ENCODE measurements at places on chromosomes 3 and 15. TPM values are rescaled to one million over a fixed set of nuclear protein-coding genes. Genes with fewer than 3 reads are reported as not detected.

DNA sequence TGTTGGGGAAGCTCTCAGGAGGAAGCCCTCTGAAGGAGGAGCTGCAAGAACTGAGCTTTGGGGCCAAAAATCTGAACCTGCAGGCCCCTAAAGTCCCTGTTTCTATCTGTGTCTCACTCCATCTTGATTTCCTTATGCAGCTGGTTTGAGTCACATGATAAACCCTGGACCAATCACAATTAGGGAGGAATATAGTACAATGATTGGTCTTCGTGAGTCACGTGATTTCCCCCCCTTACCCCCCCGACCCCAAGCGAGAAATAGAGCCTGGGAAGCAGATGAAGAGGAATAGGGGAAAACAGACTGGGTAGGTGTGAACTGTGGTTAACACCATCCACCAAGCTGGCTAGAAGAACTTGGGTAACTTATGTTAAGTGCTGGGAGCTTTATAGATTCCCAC is 12.9 kb downstream of the CRABP1 start:
- DNase-seq = no peak

DNA sequence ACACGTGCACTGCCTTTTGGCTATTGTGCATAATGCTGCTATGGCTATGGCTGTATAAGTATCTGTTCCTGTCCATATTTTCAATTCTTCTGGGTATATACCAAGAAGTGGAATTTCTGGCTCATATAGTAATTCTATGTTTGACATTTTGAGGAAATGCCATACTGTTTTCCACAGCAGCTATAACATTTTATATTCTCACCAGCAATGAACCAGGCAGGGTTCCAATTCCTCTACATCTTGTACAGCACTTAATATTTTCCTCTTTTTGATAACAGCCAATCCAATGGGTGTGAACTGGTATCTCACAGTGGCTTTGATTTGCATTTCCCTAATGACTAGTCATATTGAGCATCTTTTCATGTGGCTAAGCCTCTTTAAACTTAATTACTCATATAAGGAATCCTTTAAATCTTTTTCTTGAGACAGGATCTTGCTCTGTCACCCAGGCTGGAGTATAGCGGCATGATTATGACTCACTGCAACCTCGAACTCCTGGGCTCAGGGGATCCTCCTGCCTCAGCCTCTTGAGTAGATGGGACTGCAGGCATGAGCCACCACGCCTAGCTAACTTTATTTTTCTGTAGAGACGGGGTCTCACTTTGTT is 38.1 kb upstream of the IGDCC4 start:
- DNase-seq = no peak

RETNLB gene
- not detected for total RNA-seq

TGM4 gene
- total RNA-seq = not detected

DNA sequence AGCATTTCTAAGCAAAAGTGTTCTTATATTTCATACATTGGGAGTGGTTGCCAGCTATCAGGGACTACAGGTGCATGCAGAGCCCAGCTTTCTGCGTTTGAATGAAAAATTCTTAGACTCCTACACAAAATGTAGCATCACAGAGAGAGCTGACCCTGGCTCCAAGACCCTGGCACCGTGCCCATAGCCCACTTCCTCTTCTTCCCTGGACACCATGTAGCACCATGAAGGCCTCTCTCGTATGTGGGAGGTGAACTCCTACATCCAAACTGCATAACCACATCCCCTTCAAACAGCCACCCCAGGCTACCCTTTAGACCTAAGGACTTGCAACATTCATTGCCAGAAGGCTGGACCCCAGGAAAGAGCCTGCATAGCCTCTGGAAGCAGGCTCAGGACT is 35.8 kb upstream of the ATOSA start:
- no peak for DNase-seq

GRCh38 chr3:3086239-3086638 is 23.9 kb downstream of the IL5RA start:
- no peak for DNase-seq

DNA sequence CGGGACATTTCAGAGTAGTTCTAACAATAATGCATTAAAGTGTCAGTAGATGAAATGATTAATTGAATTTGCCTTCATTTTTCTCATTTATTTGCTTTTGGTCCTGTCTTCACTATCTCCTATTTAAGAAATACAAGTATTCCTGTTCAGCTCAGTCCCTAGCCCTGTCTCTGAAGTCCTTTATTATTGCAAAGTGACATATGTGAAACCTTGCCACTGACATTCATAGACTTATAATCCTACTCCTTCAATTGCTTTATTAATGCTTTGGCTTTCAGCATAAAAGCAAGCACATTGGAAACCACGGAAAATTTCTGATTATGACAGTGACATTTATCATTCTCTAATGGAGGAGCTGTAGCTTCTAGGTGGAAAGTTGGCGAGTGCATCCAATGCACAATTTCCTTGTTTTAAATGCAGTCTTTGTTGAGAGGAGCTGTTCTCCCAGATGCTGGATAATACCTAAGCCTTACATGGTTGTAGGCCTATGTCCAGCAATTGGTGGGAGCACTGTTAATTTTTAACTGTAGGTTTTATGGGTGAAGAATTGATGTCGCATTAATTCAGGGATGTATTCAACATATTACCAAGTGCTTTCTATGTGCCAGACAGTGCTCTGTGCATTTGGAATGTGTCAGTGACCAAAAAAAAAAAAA is 337.8 kb downstream of the FEZF2 start:
- DNase-seq = no peak

- peak; percentile 53 for DNase-seq
Observed at GRCh38 chr15:42494998-42495360, 455 bp upstream of the SNAP23 start.

MDFIC2 gene
- total RNA-seq = not detected

RCCD1 gene
- total RNA-seq = 13.2 TPM

PRR20G gene
- not detected for total RNA-seq

GRCh38 chr3:172750069-172750367 is 508 bp upstream of the ECT2 start:
- DNase-seq = no peak

- DNase-seq = no peak
Observed at GRCh38 chr3:185316740-185317412, 46.1 kb upstream of the MAP3K13 start.

- peak; percentile 56 for DNase-seq
Observed at GRCh38 chr3:44045476-44046275, 196.0 kb upstream of the TOPAZ1 start.

DNA sequence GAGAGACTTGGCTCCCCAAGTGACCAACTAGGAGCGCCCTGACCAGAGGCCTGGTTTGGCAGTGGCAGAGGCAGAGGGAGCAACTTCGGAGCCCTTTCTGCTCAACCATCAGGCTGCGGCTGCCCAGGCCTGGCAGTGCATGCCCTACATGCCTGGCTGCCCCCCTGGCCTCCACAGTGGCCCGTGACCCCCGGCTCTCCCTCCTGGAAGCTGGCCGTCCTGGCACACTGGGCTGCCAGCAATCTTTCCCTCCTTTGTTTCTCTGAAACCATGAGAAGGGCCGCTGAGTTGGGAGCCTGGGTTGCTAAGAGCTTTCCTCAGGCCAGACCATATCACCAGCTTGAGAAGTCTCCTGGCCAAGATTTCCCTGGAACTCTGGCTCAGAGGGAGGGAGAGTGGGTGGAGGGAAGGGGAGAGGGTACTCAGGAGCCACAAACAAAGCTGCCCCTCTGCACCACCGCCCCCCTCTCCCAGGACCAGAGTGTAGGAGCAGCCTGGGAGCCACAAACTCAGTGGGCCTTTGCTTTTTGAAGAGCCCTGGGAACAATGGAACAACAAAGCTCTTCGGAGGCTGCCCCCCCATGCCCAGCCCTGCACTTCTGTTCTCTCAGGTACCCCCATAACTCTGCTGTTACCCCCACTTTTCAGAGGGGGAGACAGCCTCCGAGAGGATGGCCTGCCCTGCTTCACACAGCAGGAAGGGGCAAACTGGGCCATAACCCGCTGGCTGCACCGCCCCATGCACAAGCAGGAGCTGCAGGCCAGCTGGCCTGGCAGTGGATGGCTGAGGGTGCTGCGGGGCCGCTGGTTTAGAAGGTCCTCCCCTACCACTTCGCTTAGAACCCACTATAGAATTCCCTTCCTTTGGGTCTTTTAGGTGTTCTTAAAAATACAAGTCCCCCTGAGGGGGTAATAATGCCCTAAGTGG is 11.3 kb downstream of the CORO2B start:
- no peak for DNase-seq

DNA sequence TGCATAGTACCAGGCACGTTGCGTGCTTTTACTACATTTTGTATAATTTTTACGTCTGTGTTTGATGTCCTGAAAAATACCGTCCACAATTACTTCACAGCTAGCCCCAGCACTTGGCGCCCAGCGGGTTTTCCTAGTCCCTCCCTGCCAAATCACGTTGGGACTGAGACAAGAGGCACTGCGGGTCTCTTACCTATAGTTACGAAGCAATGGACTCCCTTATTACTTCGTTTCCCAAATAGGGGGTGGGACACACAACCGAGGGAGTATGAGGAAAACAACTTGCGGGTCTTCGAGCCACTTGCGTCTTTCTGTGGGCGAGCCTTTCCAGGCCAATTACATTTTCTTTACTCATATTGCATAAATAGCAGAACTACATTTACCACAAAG is 620 bp upstream of the CMSS1 start:
- DNase-seq = no peak

CACNA2D3 gene
- 8.3 TPM for total RNA-seq

DNA sequence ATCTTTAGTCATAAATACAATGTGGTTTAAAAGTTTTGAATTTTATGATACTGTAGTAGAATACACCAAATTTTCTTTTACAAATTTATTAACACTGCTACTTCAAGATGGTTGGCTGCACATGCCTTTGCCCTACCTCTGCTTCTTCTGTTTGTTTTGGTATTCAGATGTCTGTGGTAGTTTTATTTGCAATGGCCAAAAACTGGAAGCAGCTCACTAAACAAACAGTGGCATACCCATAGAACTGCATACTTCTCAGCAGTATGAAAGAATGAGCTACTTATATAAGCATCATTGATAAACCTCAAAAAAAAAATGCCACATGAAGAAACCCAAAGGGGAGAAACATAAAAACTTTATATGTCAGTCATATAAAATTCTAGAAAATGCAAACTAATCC is 19.5 kb downstream of the ARIH2 start:
- no peak for DNase-seq

GRCh38 chr3:191327526-191327925 is 1.7 kb upstream of the CCDC50 start:
- no peak for DNase-seq

FEZF2 gene
- not detected for total RNA-seq

STRIT1 gene
- total RNA-seq = not detected

GPR149 gene
- total RNA-seq = not detected

DNA sequence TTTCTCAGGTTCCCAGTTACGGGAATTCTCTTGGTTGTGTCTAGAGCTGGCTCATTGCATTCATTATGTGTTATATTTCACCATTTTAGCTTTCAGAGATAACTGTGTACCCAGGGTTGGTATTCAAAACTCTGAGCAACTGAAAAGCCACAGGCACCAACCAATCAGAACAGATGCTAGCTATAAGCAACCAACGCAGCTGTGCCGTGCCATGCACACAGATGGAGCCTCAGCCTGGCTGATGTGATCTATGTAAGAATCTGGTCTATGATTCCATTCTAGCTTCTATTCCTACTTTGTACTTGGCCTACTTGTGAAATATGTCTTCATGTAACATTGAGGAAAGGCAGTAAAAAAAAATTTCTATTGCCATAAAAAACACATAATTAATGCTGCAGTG is 95.0 kb upstream of the CCDC80 start:
- DNase-seq = no peak

DZIP1L gene
- total RNA-seq = 32.7 TPM

DAZL gene
- total RNA-seq = not detected

DNA sequence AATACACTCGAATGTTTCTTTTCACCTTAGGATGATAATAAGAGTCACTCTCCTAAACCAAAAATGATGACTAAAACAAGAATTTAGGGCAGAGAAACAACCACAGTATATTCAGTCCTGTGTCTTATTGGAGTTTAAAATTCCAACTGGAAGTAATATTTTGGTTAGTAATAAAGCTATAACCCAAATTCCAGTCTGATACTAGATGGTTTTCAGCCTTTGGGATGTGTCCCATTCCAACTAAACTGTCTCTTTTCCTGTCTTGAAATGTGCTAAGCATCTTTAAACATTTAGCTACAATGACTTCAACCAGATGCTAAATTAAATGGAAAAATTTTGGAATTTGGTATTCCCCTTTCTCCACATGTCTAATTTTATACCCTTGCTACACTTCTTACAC is 510.0 kb downstream of the ROBO1 start:
- DNase-seq = no peak

DNA sequence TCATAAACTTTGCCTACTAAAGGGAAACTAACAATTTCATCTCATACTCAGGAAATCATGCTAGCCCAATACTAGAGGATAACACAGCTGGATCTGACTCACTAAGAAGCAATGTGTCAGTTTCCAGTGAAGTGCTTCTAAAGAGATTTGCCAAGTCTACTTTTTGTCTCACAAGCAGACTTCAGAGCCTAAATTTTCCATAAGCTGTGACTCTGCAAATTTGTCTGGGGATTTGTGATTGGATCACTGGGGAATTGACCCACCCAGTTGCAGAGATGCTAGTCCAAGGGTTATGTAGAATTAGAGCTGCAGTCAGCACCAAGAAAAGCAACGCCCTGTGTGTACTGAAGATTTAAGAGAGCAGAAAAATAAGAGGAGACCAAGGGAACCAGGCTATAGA is 647.1 kb downstream of the NTRK3 start:
- no peak for DNase-seq

GRCh38 chr3:115943579-115943978 is 320.3 kb downstream of the GAP43 start:
- no peak for DNase-seq

GRCh38 chr3:192896208-192896607 is 21.4 kb downstream of the MB21D2 start:
- no peak for DNase-seq

- no peak for DNase-seq
Observed at GRCh38 chr3:6512172-6512800, 348.6 kb upstream of the GRM7 start.

DNA sequence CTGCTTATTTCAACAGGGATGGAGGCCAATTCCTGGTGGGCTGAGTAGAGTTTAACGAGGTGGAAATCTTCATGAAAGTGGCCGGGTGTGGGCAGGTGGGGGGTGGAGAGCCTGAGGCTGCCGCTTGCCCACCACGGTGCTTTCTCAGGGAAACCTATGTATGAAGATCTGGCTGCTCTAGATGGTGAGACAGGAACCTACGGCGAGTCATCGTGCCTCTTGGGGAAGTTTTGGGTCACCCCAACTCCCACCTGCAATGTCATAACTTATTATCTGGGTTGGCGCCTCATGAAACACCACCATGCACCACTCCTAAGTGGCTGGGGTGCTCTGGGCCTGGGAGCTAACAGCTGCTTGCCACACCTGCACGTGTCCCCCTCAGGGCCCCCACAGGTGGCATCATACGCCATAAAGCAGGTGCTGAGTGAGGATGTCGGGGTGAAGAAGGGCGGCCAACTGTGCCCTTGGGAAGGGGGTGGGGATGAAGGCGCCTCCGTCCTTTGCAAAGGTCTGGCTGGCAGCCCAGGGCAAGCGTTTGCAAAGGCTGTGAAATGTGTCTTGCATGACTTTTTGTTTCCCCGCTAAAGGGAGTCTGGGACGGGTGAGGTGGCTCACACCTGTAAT is 27.9 kb upstream of the SNRPA1 start:
- DNase-seq = no peak

GRCh38 chr3:60973321-60973720 is 277.9 kb downstream of the FHIT start:
- DNase-seq = no peak

Data from ureter (tissue), 1 donor.